Activated CD4-positive, alpha-beta T cell treated with anti-CD3 and anti-CD28 coated beads, Interleukin-2, amount 50 U/mL, for 48 hours (primary cell): ENCODE measurements at places on chromosomes 7 and 10.
A peak's percentile ranks its signal among the peaks of the same experiment; 100 is the strongest.

DNA sequence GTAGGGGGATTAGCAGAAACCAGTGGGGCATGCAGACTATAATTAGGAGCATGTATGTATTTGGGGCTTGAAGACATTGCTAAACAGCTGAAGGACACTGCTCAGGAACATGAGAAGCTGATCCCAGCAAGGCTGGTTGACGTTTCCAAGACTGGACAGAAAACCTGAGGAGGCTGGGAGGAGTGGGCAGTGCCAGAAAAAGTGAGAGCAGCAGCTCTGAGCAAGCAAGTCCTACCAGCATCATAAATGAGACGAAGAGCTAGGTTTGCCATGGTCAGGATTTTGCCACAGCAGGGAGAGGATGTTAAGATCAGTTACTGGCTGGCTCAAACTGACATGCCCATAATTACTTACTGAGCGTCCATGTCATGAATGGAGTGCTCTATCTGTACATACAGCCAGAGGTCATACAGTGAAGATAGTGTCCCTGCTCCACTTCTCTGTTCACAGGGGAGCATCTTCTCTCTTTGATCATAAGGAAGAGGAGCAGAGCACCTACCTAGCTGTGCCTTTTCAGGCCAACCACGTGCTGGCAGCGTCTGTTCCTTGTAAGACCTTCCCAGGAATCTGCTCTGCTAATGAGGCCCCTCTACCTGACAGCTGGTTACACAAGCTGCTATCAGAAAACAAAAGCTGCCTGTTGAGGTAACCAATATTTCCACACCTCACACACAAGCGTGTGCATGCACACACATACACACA is 44.7 kb downstream of the PDE1C start:
- no peak for DNase-seq

DNA sequence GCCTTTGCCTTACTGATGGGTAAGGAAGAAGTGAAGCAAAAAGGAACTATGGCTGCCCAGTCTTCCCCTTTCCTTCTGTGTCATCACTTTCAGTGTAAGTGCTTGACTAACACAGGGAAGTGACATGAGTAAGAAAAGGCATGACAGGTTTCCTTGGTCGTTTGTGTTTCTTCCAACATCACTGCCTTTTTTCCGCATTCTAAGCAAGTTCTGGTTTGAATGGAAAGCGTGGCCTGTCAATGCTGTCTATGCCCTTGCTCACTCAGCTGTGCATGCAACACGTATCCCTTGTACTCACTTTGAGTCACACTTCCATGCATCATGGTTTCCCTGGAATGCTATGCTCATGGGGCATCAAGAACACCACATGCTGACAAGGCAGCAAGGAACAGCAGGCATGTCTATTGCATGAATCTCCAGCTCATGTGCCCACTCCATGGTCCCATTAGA is 111.8 kb downstream of the OAT start:
- DNase-seq: no peak

GRCh38 chr7:149207324-149208035 is 12.1 kb downstream of the ZNF282 start:
- DNase-seq: no peak

DNA sequence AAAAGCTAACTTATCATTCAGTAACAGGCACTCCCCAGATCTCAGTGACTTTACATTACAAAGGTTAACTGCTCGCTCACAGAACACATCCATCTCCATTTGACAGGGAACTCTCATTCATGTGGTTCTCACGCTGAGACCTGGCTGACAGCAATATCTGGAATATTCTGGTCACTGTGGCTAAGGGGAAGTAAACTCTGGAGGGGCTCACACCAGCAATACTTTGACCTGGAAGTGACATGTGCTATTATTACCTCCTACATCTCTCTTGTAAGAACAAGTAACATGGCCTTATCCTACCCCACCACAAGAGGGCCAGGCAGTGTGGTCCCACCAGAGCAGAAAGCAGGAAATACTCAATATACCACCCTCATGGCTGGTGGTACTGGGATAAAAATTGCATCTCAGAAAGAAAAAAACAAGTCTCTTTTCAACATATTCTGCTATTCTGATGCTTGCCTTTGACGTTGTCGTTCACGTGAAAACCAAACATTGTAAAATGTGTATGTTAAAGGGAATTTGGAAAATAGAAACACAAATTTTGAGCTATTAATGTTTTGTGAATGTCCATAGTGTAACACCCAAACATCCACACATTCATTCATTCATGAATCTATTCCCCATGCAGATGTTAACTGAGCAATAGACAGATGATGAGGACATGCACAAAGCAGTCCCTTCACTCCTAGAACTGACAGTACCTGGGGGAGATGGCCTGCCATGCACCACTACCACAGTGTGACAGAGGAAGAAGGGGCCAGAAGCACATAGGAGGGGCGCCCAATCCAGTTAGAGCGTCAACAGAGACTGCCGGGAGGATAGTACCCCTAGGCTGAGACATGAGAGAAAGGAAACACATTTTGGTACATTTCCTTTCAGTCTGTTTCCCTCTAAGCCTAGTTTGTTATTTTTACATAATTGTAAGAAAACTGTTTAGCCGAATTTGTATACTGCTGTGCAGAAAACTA is 166.0 kb upstream of the SP4 start:
- peak; percentile 47 for DNase-seq

GRCh38 chr7:50739744-50740435 is 42.8 kb downstream of the GRB10 start:
- peak; percentile 44 for DNase-seq

- no peak for DNase-seq
Observed at GRCh38 chr10:116082762-116083161, 190.2 kb downstream of the GFRA1 start.
